ENCODE measurements at places on chromosomes 2 and 18. TPM values are rescaled to one million over a fixed set of nuclear protein-coding genes. Genes with fewer than 3 reads are reported as not detected.

- ATAC-seq = no peak
Measured at GRCh38 chr2:32611366-32611765, 16.5 kb upstream of the TTC27 start.

DNA sequence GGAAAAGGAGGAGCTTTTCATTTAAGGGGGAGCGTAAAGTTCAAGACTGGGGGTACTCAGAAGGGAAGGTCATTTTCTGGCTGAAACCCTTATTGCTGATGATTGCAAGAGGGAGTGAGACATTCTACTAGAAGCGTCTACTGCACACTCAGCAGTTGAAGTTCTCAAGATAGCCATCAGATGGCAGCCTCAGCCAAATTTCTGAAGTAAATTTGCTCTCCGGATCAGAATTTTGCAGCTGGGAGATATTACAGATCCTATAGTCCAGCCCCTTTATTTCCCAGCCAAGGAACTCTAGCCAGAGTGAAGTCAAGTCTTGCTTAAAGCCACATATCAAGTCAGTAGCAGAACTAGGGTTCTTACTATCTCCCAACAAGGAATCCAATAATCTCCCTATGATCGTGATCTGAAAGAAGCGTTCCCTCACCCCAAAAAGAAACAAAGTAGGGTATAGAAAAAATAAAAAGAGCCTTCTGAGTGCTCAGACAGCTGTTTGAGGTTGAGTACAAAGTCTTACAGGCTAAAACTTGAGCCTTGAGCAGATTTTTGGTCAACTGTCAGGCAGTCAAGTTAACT, 24.0 kb downstream of the RAX start:
- ATAC-seq = peak; percentile 51

DNA sequence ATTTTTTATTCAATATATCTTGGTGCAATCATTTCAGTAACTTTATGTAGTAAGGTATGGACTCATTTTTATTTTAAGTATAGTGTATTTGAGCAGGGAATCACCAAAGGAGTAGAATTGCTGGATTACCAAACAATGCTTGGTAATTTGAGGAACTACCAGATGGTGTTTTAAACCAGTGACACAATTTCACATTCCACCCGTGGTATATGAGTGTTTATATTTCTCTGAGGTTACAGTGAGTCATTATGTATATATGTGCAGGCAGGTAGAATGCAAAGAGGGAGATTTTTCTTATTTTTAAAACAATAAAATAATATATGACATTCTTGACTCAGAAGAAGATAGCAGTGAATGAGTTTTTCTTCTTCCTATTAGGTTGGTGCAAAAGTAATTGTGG, 596.9 kb downstream of the DCC start:
- no peak for ATAC-seq

GRCh38 chr2:236824836-236825235, 255.2 kb downstream of the ACKR3 start:
- no peak for ATAC-seq

DNA sequence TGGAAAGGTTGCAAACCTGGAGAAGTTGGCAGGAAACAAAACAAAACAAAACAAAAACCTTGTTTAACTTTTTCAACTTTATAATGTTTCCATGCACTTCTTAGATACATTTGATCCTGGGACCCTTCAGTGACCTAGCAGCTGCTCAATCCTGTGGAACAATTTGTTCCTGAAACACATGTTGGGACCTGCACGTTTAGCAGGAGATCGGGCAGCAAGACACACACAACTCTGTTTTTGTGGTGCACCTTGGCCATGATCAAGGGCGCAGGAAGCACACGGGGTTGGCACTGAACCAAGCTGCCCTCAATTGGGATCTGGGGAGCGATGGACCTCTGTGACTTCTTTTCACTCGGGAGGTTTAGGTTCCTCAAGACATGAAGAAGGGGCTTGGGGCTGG, 268.7 kb downstream of the LOXHD1 start:
- no peak for ATAC-seq

- no peak for ATAC-seq
Measured at GRCh38 chr18:23122334-23123229, 12.7 kb upstream of the CABLES1 start.

GRCh38 chr2:105783972-105784371, 39.3 kb downstream of the NCK2 start:
- no peak for ATAC-seq

DNA sequence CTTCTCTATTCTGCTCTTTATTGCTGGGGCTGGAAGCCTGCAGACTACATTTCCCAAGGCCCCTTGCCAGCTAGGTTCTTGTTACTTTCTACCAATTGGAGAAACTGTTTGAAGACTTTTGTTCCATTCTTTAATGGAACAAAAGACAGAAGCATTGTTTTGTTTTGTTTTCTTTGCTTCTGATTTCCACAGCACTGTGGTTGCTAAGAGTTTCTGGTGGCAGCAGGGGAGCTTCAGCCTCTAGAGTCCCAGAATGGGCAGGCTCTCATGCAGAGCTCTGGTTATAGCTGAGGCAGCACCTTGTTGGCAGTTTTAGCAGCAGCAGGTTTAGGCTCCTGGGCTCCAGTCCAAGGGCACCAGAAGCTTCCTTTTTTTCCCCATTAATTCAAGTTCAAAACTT, 234.3 kb downstream of the ETAA1 start:
- no peak for ATAC-seq

The KLHL41 gene
- total RNA-seq = 16.2 TPM

Data from gastroesophageal sphincter (tissue), 4 donors.